ENCODE measurements at places on chromosomes 1 and 21.

- no peak for DNase-seq
These were observed 118.1 kb downstream of the C1orf21 start for GRCh38 chr1:184504955-184505338.

- no peak for DNase-seq
These were observed 213.0 kb downstream of the BRINP2 start for GRCh38 chr1:177383715-177384114.

- no peak for DNase-seq
These were observed 57.4 kb downstream of the LGR6 start for GRCh38 chr1:202250982-202251381.

DNA sequence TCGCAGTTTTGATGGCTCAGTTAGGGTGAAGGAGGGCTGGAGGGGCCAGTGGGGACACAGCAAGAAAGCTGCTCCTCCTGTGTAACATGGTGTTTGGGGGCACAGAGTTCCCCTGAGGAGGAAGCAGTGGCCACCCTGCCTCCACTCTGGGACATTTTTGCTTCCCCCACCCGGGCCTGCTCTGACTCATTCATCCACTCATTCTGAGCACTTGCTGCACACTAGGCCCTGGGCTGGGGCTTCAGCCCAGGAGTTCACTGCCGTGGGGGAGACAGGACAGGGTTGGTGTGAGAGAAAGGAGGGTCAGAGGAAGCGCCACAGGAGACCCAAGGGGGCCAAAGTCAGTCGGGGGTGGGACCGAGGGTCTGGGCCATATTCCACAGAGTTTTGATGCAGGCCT lies 41.4 kb upstream of the ACOT11 start:
- no peak for DNase-seq

GRCh38 chr1:170122366-170122765 lies 23.4 kb upstream of the NTMT2 start:
- DNase-seq = no peak

GRCh38 chr1:106651028-106651762 lies 405.3 kb upstream of the PRMT6 start:
- DNase-seq = no peak

DNA sequence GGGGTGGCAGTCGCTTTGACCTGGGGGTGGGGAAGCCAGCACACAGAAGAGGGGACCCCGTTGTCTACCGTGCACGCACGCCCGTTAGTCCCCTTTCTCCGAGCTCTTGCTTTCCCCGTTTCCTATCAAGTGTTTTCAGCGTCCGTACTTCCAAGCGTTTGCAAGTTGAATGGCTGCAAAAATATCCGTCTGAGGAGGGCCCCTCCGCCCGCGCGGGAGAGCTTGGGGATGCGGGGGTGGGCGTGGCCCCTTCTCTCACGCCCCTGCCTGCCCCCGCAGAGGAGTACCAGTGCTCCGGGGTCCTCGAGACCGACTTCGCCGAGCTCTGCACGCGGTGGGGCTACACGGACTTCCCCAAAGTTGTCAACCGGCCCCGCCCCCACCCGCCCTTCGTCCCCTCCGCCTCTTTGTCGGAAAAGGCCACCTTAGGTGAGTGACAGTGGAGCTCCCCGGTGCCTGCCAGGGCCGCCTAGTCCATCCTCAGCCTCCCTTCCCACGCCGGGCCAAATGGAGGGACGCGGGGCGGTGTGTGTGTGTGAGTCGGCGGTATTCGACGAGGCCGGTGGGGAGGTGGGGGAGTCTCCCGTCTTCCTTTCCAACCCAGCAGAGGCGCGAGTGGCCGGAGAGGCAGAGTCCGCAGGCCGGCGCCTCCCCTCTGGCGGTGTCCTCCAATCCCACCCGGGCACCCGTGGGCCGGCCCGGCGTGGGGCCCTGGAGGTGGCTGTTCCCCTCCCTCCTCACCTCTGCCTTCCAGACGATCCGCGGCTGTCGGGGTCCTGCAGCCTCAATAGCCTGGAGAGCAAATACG lies 3.4 kb downstream of the LRRC71 start:
- no peak for DNase-seq

DNA sequence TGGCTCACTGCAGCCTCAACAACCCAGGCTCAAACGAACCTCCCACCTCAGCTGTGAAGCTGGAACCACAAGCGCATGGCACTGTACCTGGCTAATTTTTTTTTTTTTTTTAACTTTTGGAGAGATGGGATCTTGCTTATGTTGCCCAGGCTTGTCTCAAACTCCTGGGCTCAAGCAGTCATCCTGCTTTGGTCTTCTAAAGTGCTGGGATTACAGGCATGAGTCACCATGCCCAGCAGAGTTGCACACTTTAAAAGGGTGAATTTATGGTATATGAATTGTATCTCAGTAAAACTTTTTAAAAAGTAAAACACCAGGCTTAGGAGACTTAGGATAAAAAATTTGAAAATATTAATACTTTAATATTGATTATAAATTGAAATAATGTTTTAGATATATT lies 99.1 kb downstream of the CLEC20A start:
- DNase-seq = no peak

DNA sequence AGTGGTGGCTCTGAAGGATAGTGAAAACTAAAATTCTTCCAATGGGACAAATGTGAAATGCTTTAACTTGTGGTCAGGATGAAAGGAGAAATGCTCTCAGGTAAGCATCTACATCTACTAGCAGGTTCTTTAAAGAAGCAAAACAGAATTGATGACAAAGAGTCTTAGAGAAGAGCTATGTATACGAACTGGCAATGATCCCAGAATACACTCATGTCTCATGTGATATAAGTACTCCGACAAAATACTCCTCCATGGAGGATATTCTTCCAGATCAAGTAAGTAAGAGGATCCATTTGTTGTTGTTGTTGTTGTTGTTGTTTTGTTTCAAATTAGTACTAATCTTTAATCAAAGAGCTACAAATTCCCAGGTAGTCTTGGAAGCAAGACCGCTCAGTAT lies 174.0 kb upstream of the ATP1B1 start:
- DNase-seq = no peak

GRCh38 chr1:102578804-102579203 lies 529.5 kb downstream of the COL11A1 start:
- DNase-seq = no peak

- DNase-seq = no peak
These were observed 19.4 kb downstream of the RHBG start for GRCh38 chr1:156388174-156389137.

DNA sequence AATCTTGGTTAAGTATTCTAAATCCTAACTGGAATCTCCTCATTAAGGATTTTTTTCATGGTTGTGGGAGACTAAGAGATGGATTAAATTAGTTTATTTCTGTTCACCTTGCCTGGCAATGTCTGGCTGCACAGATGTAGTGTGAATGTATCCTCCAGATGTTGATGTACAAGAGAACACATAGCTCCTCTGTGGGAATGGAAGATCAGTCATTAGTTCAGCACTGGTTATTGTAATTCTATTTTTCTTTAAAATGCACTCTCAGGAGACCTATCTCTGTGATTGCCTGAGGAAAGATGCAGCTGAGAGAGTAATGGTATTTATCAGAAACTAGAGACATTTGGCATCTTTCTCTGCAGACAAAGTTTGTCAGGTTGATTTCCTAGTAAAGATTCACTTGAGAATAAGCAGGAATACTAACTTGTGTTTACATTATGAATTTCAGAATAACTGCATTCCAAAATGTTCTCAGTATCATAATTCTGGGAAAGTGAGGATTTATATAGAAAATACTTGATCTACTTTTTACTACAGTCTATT lies 178.6 kb downstream of the GIPC2 start:
- DNase-seq = no peak

- DNase-seq = no peak
These were observed 34.8 kb upstream of the SLC19A1 start for GRCh38 chr21:45576838-45577737.

DNA sequence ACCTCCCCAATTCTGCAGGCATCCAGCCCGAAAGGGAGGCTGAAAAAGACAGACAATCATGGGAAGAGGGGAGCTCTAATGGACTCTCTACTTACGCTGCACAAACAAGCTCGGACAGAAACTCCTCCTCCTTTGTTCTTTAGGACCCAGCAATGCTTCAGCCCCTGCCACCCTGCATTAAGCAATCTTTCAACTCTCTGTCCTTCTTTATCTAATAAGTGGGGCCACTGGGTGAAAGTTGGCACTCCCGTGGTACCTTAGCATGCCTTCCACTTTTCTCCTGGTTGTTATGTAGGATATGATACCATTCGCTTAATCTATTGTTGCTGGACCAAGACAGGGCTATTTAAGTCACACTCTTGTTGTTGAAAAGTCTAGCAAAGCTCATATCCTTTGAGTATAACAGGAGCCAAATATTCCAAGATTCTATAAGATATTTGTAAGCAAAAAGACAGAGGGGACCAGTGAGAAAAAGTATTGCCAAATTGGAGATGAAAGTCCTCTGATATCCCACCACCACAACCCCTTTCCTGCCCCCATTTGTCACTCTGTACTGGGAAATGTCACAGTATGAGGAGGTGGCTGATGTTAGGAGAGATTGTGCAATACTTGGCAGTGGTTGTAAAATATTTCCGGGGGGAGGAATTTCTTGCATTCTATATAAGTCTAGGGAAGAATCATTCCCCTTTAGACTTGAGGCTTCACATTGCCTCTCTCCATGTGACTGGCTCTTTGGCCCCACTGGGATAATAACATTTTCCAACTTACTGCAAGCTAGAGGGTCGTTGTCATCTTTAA lies 137.3 kb upstream of the GJB5 start:
- DNase-seq = no peak

DNA sequence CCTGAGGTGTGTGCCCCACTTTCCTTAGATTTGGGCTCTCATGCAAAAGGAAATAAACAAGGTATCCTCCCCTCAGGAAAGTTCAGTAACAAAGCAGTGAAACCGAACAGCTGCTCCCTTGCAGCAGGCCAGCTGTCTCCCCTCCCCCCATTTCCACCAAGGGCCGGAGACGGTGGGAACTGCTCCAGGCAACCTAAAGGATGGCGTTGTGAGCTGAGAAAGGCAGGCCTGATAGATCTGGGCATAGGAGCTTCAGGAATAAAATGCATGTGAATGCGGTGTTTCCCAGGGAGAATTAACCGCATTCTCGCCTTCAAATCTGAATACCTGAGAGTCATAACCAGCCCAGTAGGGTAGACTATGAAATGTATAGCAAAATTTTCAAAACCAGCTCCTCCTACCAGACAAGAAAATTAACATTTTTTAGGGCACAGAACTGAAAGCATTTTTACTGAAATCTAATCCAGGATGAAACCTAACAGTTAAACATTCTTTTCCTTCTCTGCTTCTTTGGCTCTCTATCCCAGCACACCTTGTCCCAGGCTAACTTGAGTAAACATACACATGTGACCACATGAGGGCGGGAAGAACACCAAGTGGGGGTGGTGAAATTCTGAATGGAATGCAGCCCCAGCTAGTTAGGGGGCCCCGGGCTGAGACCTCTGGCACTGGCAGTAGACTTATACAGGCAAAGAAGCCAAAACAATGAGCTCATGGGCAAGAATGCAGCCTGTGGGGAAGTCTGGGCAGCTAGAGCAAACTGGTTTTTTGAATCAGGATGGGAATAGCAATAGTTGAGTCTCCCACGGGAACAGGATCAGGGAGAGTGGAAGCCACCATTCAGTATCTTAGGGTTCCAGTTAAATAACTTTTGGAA lies 11.5 kb downstream of the MCL1 start:
- peak; percentile 95 for DNase-seq

Data from iPS DF 19.7 (cell line).